ENCODE measurements at places on chromosomes 2 and 18.

GRCh38 chr18:79868811-79869541 lies 71.2 kb downstream of the KCNG2 start:
- no peak for DNase-seq

DNA sequence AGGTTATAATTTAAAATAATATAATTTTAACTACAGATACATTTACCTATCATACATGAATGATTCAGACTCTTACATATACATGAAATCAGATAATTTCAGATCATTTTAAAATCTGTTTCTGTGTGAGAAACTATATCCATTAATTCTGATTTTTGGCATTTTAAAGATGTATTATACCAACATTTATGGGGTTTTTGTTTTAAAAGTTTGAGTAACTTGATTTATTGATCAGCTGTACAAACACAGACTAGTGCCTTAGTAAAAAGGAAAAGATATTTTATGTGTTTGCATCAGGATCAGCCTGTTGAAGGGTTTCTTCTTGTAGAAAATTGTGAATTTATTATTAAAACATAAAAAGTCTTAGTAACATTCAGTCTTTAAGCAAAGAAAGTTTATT lies 59.9 kb downstream of the KIAA1328 start:
- DNase-seq = no peak

GRCh38 chr2:197152451-197153228 lies 157.9 kb downstream of the ANKRD44 start:
- DNase-seq = no peak

DNA sequence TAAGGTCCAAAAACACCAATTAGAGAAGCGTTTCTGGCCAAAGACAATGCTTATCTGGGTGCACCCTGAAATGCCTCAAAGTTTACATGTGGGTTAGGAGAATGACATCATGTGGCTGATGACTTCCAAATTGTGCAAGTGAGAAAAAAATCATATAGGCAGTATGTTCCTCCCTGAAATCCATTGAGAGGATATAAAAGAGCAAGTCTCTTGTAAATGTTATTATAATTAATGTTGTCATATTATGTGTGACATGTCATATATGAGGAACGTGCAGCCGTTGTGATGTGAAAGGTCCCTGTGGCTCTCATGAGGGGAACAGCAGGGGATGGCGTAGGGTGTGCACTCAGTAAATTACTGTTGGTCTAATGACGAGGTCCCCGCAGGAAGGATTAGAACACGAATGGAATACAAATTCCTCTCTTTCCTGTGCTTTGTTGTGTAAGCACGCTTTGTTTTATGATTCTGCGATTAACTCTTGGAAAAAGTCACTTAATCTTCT lies 290.8 kb downstream of the PRKCE start:
- no peak for DNase-seq

GRCh38 chr18:27685091-27685490 lies 491.8 kb downstream of the CDH2 start:
- DNase-seq = no peak

- no peak for DNase-seq
Observed at GRCh38 chr2:172968061-172968469, 107.6 kb upstream of the MAP3K20 start.

DNA sequence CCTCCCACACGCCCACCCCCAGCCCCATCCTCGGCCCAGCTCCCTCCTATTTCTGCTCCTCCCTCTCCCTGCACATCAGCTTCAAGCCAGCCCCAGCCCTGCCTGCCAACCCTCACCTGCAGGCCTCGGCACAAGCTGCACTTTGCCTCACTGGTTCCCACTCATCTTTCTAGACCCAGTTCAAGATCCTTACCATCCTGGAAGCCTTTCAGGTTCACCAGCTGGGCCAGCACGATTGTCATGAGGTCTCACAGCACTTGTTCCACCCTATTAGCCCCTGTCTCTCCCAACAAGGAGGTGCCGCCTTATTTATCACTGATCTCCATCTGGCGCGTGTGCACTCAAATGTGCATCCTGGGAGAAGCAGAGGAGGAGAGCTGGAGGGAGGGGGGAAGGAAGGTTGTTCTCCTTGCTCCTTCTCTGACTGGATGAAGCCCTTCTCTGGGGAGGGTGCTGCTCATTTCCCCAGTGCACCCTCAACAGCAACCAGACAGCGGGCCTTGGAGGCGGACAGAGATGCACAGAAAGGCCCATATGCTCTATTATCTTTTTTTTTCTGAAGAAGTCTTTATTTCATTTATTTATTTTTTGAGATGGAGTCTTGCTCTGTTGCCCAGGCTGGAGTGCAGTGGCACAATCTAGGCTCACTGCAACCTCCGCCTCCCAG lies 15.5 kb upstream of the BIN1 start:
- no peak for DNase-seq

GRCh38 chr2:49931241-49931640 lies 776.9 kb upstream of the FSHR start:
- no peak for DNase-seq

DNA sequence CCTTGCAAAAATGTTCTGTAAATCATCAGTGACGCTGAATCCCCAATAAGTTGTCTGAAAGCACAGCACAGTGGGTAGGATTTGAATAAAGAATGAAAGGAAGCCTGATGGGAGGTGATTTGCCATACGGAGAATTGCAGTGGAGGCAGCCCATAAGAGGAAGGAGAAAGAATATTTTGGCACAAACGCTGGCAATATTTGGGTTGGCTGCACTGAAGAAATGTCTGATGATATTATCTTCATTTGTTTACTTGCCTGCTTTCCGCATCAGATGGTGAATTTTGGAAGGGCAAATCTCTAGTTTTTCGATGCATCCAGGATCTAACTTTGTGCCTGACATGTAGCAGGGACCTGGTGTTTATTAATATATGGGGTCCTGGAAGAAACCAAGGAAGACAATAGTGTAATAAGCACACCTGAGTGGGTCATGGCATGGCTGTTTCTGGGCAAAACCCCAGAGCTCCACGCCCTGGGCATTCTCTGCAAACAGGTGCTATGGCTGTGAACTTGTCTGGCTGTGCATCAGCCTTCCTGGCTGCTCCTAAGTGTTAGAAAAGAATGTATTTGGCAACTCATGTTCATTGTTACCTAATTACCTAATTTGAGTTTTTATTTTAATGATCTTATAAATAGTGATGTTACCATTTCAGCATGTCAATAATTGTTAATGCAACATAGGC lies 5.9 kb downstream of the GALR1 start:
- DNase-seq = no peak

GRCh38 chr2:77520641-77521547 lies 1.3 kb downstream of the LRRTM4 start:
- no peak for DNase-seq

DNA sequence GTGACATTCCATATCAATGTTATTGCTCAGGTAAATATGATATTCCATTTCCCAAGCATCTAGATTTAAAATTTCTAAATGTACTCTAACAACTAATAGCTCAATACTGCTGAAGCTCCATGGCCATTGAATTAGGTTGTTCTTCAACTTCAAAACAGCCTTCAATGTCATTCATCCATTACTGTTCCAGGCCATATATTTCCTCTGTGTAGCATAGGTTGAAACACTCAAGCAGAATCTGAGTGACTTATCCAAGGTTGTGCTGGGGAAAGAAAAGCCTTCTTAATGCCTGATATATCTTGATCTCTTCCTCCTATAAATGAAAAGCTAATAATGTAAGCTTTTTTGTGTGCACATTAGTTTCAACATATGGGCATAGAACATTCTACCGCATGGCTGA lies 142.1 kb upstream of the ARL4C start:
- no peak for DNase-seq

GRCh38 chr2:26694001-26694400 lies 1.5 kb downstream of the KCNK3 start:
- DNase-seq = no peak

GRCh38 chr2:129870685-129871241 lies 108.7 kb upstream of the RAB6C start:
- no peak for DNase-seq

DNA sequence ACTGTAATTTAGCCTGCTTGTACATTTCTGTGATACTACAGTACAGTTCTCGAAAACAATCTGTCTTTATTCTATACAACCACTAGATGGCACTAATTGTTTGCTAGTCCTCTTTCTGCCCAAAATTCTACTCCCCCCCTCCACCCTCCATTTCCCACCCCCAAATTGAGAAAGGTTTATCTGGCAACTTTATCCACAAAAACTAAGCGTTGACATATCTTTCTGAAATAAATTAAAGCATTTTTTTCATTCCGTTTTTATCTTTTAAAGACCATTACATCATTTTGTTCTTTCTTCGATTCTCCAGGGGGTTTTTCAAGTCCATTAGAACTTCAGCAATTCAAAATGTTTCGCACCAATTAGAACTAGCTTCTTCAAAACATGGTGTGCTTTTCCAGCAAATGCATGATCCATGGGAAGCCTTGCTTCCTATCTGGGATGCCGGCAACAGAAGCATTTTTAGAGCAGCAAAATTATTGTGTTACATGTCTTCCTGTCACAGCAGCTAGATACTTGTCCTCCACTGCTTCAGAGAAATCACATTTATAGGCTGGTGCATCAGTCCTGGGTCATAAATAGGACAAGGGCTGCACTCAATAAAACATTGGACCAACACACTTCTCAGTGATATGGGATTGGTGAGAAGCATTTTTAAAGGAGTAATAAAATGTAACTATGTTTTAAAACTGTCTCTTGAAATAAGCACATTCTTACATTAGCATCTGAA lies 241.3 kb downstream of the PAX3 start:
- no peak for DNase-seq

- no peak for DNase-seq
Observed at GRCh38 chr2:39243469-39244123, at the start of gene CDKL4. Gene CDKL4, minus strand, starts transcription at chr2:39243970.
